ENCODE measurements at places on chromosomes 12 and 14.

- DNase-seq, result no peak
Observed at GRCh38 chr14:68386446-68386845, 406.4 kb downstream of the ZFP36L1 start.

GRCh38 chr12:124865728-124866127 is 2.1 kb upstream of the SCARB1 start:
- no peak for DNase-seq

DNA sequence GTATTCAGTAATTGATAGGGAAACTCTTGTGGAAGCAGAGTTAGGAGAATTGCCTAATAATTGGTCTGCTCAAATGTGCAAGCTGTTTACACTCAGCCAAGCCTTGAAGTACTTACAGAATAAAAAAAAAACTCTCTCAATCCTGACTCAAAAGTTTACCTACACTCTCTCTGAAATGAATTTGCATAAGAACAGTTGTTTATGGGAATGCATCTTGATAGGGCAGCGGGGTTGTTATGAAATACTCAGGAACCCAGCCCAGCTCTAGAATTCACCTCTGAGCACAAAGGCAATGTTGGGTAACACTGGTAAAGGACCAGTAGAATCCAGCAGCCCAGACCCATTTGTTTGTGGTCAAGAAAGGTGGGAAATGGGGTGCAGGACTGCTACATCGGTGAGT is 267.0 kb downstream of the CPNE8 start:
- no peak for DNase-seq

DNA sequence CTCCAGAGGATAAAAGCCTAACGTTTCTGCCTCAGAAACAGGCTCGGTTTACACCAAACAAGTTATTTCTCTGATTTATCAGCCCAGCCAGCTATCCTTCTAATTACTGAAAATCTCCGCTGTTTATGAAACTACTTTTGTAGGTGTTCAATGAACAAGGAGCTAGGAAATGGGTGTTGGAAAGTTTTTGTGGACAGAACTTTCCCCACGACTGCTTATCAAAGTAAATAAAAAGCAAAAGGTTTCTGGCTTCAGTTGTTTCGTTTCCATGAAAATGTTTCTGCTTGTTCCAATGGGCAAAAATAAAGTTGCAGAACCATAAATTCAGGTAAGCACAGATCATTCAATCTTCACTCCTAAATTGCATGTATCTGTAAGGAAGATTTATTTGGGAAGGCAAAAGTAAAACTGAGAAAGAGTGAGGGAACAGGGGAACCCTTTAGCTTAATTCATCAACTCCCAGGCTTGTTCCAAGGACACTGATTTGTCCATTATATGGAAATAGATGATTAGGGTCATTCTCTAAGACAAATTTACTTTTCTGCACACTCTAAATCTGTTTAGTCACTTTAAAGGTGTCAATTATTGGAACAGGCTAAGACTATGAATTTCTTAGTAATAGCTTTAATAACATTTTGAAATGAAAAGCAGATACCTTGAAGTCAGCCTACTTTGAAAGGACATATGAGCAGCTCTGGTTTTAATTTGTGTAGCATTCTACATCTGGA is 175.9 kb upstream of the CDKN3 start:
- no peak for DNase-seq

GRCh38 chr12:30853561-30854133 is 72.9 kb upstream of the TSPAN11 start:
- DNase-seq, result no peak
